ENCODE measurements at places on chromosomes 5 and 9. TPM values are rescaled to one million over a fixed set of nuclear protein-coding genes. Genes with fewer than 3 reads are reported as not detected.

ST6GALNAC4 gene
- 25.5 TPM for polyA plus RNA-seq

TSLP gene
- 2.4 TPM for polyA plus RNA-seq

DOK3 gene
- 2.7 TPM for polyA plus RNA-seq

TEK gene
- polyA plus RNA-seq = 1.5 TPM

STPG3 gene
- polyA plus RNA-seq = not detected

PTPRD gene
- 9.7 TPM for polyA plus RNA-seq

ESM1 gene
- polyA plus RNA-seq = 0.59 TPM

CFAP77 gene
- not detected for polyA plus RNA-seq

PPP3R2 gene
- polyA plus RNA-seq = not detected

DND1 gene
- polyA plus RNA-seq = not detected

ISL1 gene
- not detected for polyA plus RNA-seq

TOMM5 gene
- 75.2 TPM for polyA plus RNA-seq

TMC1 gene
- not detected for polyA plus RNA-seq

IFNB1 gene
- not detected for polyA plus RNA-seq

PDE8B gene
- 16.3 TPM for polyA plus RNA-seq

MED27 gene
- polyA plus RNA-seq = 25.1 TPM

IL3 gene
- polyA plus RNA-seq = not detected

CDKN2B-AS1 gene
- 0.97 TPM for polyA plus RNA-seq

Measured in aorta (tissue), 5 donors.